ENCODE measurements at places on chromosomes 11 and 22.

GRCh38 chr22:49143812-49144211, 683.9 kb downstream of the BRD1 start:
- no peak for DNase-seq

GRCh38 chr11:10991393-10991792, 133.5 kb upstream of the ZBED5 start:
- no peak for DNase-seq

- peak; percentile 86 for DNase-seq
Measured at GRCh38 chr22:30262917-30263741, 3.5 kb downstream of the OSM start.

DNA sequence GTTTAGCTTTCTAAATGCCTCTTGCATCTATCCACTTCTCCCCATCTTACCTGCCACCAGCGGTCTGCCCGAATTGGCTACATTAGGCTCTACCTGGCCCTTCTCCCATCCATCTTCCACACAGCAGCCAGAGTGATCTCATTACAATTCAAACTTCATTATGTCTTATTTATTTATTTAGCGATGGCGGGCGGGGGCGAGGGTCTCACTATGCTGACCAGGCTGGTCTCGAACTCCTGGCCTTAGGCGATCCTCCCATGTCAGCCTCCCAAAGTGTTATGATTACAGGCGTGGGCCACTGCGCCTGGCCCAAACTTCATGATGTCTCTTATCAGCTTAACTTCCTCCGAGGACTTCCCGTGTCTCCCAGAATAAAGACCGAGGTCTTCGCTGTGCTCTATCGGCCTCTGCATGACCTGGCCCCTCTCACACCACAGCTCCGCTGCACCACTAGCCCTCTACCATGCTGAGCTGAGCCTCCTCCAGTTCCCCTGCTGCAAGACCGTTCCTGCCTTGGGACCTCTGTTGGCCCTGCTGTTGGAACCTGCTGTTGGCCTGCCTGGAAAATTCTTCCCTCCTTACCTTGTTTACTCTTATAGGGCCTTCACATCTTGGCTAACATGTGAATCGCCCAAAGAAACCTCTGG, 870 bp upstream of the CTTN start:
- no peak for DNase-seq

DNA sequence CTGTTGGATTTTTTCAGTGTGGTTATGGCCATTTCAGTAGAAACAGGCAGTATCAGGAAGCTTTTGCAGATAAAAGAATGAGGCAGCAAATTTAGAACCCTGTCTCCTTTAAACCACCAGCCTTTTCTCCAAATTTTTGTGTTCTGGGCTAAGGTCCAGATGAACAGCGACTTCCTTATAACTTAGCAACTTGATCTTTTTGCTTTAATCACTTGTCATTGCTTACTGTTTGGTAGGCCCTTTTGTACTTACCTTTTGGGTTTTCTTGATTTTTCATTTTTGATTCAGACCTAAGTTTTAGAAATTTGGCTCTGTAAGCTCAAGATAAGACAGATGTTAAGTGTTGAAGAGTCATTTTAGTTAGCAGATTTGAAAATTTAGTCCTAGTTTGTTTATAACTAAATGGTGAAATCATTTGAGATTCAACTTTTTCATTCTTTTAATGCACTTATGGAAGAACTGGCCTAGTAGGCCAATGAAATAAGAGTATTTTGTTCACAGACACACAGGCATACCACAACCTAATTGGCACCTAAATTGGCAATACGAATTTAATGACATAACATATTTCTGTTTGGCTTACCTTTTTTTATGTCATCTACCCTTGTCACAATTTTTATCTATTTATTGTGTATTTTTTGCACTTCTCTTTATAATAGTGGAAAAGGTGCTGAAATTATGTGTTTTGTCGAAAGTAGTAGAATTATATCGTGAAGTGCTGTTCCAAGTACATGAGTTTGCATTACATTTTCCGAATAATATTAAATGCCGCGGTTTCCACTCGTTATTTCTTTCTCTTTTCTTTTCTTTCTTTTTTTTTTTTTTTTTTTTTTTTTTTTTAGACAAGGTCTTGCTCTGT, 2.1 kb downstream of the RTN3 start:
- DNase-seq: no peak

DNA sequence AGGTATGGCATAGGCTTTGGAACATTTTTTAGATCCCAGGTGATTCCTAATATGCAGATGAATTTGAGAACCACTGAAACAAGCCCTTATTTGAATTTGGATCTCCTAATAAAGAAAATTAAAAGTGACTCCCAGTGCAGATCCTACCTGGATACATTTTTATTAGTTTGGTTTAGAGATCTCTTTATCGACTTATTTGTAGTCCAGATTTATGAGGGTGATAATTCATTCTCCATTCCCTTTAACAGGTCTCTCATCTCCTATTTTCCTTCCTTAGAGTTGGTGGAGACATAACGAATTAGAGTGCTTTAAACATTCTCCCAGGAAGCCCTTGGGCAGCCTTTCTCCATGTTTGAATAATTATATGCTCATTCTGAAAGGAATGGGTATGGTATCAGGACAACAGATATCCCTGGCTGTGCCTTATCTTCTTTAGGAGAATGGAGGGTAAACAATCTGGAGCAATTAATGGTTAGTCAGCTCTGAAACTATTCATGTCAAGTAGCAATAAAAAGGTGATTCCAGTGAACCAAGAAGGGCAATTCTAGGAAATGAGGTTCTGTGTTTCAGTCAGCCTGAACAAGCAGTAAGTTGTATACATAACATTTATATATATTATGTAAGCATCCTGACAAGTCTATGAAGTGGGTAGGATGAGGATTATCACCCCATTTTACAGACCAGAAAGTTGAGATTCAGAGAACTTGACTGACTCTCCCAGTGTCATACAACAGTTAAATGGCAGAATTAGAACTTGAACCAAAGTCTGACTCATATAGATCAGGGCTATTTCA, 53.9 kb upstream of the RCE1 start:
- DNase-seq: no peak

- no peak for DNase-seq
Measured at GRCh38 chr11:32162351-32162750, 71.5 kb downstream of the RCN1 start.

GRCh38 chr11:67256477-67257135, 9.7 kb upstream of the GRK2 start:
- DNase-seq: no peak

DNA sequence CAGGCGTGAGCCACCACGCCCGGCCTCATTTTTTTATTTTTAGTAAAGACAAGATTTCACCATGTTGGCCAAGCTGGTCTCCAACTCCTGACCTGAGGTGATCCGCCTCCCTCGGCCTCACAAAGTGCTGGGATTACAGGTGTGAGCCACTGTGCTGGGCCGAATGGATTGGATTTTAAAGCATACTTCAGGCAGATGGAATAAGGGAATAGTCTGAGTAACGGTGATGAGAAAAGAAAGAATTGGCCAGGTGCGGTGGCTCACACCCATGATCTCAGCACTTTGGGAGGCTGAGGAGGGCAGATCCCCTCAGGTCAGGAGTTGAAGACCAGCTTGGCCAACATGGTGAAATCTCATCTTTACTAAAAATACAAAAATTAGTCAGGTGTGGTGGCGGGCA, 2.1 kb upstream of the CBL start:
- no peak for DNase-seq

- DNase-seq: no peak
Measured at GRCh38 chr11:17209939-17210245, 2.1 kb upstream of the PIK3C2A start.

GRCh38 chr11:102560555-102561011, 30.0 kb upstream of the MMP7 start:
- no peak for DNase-seq

DNA sequence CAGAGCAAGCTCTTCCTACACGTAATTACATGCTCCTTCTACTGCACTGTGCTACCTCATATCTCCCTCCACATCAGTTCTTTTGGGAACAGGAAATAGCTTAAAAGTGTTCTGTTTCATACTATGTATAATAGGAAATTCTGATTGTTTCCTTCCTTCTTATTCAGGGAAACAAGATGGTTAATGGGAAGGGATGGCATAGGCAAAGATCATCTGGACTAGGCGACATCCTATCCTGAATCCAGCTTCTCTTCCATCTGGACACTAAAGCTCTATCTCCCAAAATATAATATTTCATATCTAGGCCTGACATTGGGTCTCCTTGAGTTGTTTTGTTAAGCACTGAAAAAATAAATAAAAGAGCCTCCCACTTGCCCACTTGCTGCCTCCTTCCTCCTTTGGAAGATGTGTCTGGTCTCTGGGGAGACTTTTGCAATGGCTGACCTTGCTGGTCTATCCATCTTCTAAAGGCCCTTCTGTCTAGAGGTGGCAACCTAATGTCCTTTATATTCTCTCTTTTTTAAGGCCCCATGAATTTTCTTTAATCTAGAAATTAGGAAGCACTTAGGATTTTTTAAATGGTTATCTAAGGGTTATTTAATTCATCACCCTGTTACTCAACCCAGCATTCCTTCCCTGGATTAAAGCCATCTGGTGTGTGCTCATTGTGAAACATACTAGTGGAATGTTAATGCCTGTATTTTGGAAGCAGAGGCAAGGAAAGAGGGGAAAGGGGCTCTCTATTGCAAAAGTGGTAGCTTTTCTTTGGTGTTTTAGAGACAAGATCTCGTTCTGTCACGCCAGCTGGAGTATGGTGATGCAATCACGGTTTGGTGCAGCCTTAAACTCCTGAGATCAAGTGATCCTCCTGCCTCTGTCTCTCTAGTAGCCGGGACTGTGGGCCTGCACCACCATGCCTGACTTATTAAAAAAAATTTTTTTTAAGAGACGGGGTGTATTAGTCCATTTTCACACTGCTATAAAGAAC, 20.6 kb downstream of the CLMP start:
- no peak for DNase-seq

GRCh38 chr11:128467041-128467440, 120.3 kb downstream of the ETS1 start:
- DNase-seq: peak; percentile 51

DNA sequence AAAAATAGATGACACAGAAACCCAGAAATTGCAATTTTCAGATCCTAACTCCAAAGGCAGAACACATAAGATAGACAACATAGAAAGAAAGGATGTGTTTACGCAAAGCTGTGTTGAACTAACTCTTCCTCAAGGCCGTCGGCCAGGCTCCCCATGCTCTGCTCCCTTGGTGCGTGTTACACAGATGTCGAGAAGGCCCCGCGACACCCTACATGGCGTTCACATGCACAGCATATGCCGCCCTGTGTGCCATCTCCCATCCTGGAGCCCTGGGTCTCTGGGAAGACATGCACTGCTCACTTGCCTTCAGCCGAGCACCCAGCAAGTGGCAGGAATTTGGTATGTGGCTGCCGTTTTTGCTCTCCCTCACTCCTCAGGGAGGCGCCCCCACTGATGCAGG, 47.0 kb upstream of the ARFGAP3 start:
- no peak for DNase-seq

DNA sequence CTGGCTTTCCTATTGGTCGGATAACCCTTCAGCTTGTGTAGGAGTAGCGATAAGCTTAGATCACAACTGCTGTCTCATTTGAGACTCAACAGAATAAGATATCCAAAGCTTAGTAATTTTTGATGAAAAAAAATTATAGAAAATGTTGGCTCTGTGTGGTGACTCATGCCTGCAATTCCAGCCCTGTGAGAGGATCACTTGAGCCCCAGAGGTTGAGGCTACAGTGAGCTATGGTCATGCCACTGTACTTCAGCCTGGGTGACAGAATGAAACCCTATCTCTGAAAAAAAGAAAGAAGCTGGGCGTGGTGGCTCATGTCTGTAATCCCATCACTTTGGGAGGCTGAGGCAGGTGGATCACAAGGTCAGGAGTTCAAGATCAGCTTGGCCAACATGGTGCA, 55.6 kb upstream of the RRM1 start:
- no peak for DNase-seq

- DNase-seq: no peak
Measured at GRCh38 chr11:95720195-95720594, 69.4 kb downstream of the FAM76B start.

GRCh38 chr11:94553938-94554337, 10.2 kb downstream of the FUT4 start:
- no peak for DNase-seq

DNA sequence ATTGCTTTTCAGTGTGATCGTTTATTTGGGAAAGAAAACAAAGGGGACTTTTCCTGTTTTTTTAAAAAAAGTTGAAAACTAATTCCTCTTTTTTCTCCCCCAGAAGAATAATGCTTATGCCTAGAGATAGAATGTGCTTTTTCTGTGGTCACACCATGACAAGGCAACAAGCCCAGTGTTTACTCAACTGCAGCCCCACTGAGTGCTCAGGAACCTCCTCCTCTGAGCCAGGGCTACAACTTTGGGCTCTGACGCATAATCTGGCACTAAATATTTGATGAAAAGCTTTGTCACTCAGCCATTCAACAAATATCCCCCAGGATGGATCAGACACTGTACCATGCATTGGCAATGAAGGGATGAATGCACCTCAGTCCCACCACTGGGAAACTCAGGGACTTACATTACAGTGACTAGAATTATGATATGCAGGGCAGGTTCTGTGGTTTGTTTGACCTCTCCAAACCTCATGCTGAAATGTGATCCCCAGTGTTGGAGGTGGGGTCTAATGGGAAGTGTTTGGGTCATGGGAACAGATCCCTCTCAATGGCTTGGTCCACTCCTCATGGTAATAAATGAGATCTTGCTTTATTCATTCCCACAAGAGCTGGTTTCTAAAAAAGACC, 155.9 kb downstream of the CCDC34 start:
- no peak for DNase-seq

GRCh38 chr11:77082838-77083565, 16.2 kb downstream of the CAPN5 start:
- DNase-seq: peak; percentile 42

DNA sequence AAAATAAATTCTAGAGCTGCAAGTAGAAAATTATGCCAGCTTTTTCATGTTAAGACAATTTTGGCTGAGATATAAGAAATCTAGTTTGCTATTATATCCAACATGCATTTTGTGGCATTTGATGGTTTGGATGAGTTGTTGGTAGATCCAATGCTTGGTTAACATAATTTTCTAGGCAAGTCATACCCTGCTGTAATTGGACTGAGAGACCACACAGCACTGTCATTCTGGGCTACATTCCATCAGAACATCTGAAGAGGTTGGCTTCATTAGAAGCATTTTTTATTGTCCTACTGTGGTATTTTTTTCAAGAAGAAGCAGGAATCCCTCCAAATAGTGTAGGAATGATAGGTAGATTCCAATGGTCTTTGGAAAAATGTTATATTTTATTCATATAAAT, 561.0 kb downstream of the LUZP2 start:
- no peak for DNase-seq

DNA sequence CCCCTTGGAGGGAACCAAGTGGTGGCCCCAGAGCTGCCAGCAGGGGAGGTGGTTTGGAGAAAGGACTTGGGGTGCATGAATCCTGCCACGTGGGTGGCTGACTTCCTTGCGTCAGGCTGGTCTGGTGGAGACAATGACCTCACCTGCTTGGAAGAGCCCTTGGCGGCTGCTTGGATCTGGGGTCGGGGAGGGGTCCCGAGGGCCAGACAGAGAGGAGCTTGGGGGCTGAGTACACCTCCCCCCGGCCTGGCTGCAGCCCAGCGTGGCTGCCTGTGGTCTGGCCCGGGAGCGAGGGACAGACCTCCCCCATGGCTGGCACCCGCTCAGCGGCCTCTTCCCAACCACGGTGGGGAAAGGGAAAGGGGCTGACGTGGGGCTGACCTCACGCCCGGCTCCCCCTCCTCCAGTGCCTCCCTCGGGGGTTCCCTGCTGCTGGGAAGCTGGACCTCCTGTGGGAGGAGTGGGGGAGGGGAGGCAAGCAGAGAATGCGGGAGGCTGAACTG, 13.8 kb downstream of the LIF start:
- DNase-seq: no peak

GRCh38 chr11:111957663-111958444, 20.7 kb downstream of the DIXDC1 start:
- DNase-seq: no peak

GRCh38 chr11:16153951-16154350, 202.4 kb downstream of the SOX6 start:
- DNase-seq: no peak
